ENCODE measurements at places on chromosomes 3 and 15. TPM values are rescaled to one million over a fixed set of nuclear protein-coding genes. Genes with fewer than 3 reads are reported as not detected.

The SAMMSON gene
- polyA plus RNA-seq: not detected

The NRROS gene
- polyA plus RNA-seq: 4.1 TPM

The SERINC4 gene
- polyA plus RNA-seq: not detected

The SNX33 gene
- 17.3 TPM for polyA plus RNA-seq

The CCR9 gene
- not detected for polyA plus RNA-seq

The BFSP2 gene
- polyA plus RNA-seq: not detected
